Stimulated activated CD4-positive, alpha-beta T cell treated with anti-CD3 and anti-CD28 coated beads, Interleukin-1b, Interleukin-23, amount 100 ng/mL, for 48 hours (primary cell): ENCODE measurements at places on chromosomes 16 and 17.
A peak's percentile ranks its signal among the peaks of the same experiment; 100 is the strongest.

DNA sequence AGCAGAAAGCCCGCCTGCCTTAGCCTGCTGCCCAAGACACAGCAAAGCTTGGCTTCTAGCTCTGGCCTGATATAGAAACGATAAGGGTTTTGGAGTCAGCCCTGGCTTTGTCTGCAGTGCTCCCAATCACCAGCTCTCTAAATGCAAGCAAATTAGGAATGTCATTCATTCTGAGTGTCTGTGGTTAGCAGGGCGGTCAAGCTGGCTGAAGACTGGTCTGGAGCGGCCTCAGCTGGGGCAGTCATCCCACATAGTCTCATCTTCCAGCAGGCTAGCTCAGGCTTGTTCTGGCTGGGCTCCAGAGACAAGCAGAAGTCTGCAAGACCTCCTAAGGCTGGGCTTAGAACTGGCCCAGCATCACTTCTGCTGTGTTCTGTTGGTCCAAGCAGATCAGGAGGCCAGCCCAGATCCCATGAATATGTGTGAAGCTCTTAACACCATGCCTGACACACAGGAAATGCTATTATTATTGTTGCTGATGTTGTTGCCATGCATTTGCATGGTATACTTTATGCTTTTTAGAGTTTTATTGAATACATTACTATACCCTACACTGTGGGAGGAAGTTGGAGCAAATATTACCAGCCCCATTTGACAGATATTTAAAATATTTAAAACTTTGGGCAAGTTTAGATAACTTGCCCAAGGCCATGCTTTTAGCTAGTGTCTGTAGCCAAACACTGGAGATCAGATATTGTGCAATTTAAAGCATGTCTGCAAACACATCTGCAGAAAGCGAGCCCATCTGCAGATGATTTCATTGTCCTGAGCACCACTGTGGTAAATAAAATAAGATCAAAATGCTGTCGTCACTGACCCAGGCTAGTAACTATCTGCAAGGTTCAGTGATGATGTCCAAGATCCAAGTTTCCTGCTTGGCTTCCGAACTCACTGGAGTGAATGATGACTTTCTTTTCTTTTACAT is 24.8 kb downstream of the TMC7 start:
- DNase-seq = no peak

DNA sequence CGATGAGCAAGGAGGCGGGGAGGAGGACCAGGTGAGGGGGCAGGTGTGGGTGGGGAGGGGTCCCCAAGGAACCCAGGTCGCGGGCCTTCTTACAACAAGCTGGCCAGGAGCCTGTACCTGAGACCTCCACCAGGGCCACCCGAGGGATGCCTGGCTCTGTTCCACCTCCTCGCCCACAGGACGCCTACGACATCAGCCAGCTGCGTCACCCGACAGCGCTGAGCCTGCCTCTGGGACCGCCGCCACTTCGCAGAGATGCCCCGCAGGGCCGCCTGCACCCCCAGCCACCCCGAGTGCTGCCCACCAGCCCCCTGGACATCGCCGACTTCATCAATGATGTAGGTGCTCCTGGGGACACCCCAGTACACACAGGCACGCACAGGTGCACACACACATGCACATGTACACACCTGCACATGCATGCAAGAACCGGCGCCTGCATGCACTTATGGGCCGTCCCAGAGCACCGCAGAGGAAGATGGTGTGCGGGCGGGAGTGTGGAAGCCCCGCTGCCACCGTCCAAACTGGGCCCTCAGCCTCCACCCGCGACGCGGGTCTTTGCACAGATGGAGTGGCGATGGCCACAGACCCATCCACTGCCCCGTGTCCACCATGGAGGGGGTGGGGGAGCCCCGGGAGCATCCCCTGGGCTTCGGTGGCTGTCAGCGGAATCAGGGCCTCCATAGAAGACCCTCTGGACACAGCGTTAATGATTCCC is 6.6 kb downstream of the SLC22A31 start:
- DNase-seq = no peak

GRCh38 chr17:57569853-57570252 is 175.2 kb downstream of the CCDC182 start:
- no peak for DNase-seq

GRCh38 chr16:57526498-57526897 is 9.9 kb downstream of the CCDC102A start:
- no peak for DNase-seq

DNA sequence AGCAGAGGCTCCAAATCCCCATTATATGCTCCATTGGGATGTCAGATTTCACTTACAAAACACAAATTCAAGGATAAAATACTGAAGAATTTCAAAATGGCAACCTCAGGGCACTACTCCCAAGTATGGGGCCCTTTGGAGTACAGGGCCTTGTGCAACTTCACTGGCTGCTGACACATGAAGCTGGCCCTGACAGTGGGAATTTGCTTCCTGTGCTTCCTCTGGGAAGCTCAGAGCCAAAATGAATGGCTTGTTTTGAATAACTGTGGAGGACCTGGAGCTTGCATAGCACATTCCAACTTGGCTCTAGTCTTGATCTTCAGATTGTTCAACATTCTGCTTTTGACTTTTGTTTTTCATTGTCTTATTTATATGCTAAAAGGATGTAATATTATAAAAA is 52.3 kb upstream of the HNF1B start:
- DNase-seq = no peak

- DNase-seq = no peak
Observed at GRCh38 chr16:1073566-1074378, 1.2 kb downstream of the SSTR5 start.

GRCh38 chr17:35448214-35448898 is at the start of gene SLFN13:
TSS of gene SLFN13 (minus strand) at chr17:35448766. CDS start at chr17:35445680, 3,086 bp downstream.
- peak; percentile 95 for DNase-seq

DNA sequence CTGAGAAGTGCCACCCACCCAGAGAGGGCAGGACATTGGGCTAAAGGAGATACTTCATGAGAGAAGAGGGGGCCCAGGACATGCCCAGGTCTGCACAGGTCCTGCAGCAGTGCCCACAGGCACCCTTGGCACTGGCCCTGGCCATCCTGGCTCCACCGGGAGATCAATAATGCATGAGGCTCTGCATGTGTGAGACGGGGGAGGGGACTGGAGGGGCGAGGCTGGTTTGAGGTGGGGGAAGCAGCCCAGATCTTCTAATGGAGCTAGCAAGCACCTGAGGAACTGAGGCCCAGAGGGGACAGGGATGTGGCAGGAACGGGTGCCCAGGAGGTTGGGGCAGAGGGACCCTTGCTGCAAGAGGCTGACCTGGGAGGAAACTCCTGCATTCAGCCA is 567 bp downstream of the OSBPL7 start:
- DNase-seq = no peak

GRCh38 chr17:7673239-7673638 is 14.1 kb downstream of the TP53 start:
- DNase-seq = peak; percentile 52

DNA sequence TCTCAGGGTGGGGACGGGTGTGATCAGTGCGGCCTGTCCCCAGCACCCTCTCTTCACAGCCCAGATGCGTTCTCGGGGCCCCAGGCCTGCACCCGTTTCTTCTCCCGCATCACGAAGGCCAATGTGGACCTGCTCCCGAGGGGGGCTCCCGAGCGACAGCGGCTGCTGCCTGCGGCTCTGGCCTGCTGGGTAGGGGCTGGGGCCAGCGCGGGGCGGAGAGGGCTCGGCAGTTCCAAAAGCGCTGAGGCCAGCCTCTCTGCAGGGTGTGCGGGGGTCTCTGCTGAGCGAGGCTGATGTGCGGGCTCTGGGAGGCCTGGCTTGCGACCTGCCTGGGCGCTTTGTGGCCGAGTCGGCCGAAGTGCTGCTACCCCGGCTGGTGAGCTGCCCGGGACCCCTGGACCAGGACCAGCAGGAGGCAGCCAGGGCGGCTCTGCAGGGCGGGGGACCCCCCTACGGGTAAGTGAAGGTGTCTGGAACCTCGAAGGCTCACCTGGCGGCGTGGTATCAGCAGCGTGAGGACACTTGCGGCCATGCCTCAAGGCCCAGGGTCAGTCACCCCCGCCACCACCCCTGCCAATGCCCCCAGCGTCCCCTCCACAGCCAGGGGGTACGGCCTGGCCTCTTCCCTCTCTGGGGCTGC is 4.4 kb downstream of the MSLN start:
- no peak for DNase-seq

DNA sequence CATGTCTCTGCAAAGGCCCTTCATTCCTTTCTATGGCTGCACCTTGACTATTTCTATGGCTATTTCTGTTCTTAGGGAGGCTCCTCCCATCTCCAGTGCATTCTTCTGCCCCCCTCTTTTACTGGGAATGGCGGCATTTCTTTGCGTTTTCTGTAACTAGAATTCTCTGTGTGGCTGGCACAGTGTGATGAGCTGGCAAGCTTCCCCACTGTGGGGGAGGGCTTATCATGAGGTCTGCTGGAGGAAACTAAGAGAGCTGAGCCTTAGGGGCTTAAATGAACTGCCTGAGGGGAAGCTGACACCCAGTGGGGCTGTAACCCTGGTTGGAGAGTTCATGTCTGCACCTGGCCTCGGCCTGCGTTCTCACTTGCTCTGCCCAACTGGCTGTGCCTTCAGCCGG is 1.5 kb upstream of the CARD14 start:
- DNase-seq = no peak

GRCh38 chr16:11254913-11255736 is 879 bp downstream of the SOCS1 start:
- peak; percentile 62 for DNase-seq

GRCh38 chr17:74386386-74386785 is 19.1 kb downstream of the GPR142 start:
- DNase-seq = no peak

- no peak for DNase-seq
Observed at GRCh38 chr16:67187175-67187890, 2.6 kb downstream of the EXOC3L1 start.

GRCh38 chr17:6388416-6388815 is 46.5 kb downstream of the AIPL1 start:
- DNase-seq = no peak

DNA sequence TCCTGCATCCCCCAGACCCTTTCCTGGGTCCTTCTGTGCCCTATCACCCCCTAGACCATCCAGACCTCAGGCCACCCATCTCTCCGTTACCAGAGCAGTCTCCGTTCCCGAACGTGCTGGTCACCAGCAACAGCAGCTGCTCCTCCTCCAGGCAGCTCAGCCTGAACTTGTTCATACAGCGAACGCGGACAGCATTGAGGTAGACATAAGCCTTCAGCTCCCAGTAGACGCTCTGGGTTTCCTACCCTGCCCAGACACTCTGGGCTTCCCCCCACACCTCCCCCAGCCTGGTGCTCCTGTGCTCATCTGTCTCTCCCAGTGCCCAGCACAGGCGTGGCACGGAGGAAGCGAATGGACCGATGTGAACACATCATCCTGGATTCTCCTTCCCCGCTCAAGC is 41.6 kb upstream of the RNFT1 start:
- DNase-seq = no peak

DNA sequence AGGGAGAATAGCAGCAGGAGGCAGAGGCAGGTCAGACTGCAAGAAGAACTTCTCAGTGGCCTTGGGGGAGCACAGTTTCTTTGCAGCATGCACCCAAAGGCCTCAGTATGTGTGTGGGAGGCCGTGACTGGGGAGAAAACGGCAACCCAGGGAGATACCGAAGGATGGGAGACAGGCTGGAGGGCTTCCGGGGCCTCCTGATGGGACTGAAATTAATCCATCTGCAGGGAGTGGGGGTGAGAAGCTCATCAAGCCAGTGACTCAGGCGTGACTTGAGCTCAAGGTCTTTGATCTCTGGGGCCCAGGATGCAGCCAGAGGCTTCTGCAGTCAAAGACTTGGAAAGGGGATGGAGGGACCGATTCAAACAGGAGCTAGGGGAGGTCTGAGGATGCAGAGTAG is 5.1 kb upstream of the C17orf113 start:
- DNase-seq = no peak

DNA sequence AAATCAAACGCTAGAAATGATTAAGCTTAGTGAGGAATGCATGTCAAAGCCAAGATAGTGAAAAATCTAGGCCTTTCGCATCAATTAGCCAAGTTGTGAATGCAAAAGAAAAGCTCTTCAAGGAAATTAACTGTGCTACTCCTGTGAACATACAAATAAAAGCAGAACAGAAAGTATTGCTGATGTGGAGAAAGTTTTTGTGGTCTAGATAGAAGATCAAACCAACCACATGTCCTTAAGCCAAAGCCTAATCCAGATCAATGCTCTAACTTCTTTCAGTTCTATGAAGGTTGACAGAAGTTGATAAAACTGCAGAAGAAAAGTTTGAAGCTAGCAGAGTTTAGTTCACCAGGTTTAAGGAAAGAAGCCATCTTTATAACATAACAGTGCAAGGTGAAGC is 1044.6 kb downstream of the CDH11 start:
- DNase-seq = no peak

DNA sequence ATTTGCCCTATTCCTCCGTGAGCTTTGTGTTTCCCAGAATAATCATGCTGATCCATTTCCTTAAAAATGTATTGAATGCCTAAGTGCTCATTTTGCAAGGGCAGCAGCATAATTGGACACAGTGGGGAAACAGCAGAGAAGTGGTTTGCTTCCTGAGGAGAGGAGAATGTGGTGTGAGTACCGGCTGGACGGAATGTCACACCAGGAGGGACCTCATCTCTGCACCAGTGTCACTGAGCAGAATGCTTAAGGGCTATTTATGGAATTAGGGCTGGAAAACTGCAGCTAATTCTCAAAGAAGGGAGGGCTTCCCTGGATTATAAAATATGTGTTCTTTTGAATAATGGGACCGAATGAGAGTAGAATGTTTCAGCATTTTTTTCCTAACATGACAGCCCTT is 1100.6 kb upstream of the RBFOX1 start:
- no peak for DNase-seq

- DNase-seq = no peak
Observed at GRCh38 chr17:48812001-48812400, 5.0 kb downstream of the TTLL6 start.

GRCh38 chr17:47603830-47604597 is 45.7 kb upstream of the KPNB1 start:
- DNase-seq = no peak

- DNase-seq = no peak
Observed at GRCh38 chr17:4759776-4760236, 11.9 kb upstream of the TM4SF5 start.

DNA sequence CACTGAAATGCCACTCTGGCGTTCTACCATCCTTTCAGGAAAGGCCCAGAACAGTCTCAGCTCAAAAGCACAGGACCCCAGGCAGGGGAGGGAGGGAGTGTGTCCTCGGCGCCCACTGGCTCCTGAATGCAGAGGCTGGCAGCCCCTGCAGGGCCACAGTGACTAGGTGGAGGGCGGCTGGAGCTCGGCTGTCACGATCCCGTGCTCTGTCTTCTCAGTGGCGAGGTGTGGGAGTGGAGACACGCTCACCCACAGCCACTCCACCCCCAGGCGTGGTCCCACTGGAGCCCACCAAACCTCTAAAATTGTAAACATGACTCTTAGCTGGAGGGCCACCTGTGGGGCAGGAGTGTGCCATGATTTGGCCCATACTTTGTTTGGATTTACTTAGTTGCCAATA is 16.4 kb upstream of the FASN start:
- no peak for DNase-seq

- DNase-seq = no peak
Observed at GRCh38 chr16:79188115-79188738, 412.3 kb downstream of the MAF start.
